Cerebellar nuclear complex (tissue), 1 donor: ENCODE measurements at places on chromosomes 6 and 20.

DNA sequence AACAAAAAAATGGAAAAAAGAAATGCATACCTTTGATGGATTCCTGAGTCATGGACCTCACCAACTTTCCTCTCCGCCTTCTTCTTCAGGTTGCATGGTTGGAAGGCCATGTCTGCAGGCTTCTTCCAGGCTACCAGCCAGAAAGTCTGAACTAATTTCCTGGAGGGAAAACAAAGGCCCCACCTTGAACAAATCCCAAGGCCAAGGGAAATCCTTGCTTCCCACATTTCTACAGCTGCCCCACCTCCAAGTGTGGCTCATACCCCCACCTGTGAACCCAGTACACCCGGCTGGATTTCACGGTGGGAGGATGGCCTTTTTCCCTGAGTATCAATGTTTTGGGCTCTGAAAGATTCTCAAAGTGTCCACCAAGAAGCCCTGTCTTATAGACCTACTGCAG is 22.4 kb downstream of the IL17A start:
- no peak for DNase-seq

GRCh38 chr20:3784216-3784853 is 2.2 kb downstream of the CENPB start:
- DNase-seq: no peak

GRCh38 chr6:37779902-37780628 is 39.5 kb upstream of the ZFAND3 start:
- DNase-seq: no peak

DNA sequence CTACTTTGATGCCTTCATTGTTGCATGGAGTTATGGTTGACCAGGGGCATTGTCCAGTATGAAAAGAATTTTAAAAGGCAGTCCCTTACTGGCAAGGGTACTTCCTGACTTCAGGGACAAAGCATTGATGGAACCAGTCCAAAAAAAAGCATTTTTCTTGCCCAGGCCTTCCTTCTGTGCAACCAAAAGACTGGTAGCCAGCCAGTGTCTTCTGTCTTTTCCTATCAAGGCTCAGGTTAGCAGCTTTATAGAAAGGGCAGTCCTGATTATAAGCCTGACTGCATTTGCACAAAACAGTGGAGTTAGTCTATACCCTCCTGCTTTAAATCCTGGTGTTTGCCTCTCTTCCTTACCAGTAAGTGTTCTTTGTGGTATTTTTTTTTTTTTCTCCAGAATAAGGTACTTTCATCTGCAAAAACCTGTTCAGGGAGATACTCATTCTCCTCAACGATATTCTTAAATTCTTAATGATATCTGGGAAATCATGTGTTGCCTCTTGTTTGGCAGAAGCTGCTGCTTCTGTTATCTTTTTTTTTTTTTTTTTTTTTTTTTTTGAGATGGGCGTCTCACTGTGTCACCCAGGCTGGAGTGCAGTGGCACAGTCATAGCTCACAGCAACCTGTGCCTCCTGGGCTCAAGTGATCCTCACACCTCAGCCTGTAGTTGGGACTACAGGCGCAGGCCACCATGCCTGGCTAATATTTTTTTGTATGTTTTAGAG is 33.9 kb downstream of the SCAF8 start:
- no peak for DNase-seq

DNA sequence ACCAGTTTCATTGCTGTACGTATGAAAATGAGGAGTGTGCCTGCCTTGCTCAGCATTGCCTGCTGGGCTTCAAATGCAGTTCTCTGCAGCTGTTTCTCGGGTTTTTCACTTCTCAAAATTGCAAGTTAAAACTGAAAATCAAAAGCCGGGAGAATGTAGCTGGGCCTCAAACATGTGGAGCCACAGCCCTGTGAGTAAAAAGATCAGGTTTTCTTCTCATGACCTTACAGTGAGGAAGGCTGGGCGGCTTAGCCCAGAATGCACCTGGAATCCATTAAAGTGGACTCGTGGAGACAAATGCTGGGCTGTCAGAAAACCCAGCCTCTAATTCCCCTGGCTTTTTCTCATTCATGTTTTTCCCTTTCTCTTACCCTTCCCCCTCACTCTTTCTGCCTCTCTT is 34.4 kb downstream of the DSE start:
- DNase-seq: no peak

- no peak for DNase-seq
Measured at GRCh38 chr20:7500231-7500663, 440.0 kb downstream of the HAO1 start.

- no peak for DNase-seq
Measured at GRCh38 chr6:154113392-154113791, 74.4 kb downstream of the OPRM1 start.

- no peak for DNase-seq
Measured at GRCh38 chr20:6466075-6466810, 301.2 kb upstream of the BMP2 start.

DNA sequence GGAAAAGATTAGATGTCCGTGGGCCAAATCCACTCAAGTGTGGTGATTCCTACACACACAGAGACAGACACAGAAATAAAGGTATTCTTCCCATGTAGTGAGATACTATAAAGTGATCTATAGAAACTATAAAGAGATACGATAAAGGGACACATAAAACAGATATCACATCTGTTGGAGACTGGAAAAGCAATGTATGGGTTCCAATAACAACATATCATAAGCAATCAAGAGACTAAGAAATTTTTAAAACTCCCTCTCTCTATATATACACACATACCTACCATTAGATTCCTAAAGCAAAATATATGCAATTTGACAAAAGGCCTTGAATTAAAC is 5.2 kb downstream of the PPP1R10 start:
- no peak for DNase-seq

- DNase-seq: no peak
Measured at GRCh38 chr6:13794184-13794583, 20.2 kb downstream of the MCUR1 start.

- DNase-seq: no peak
Measured at GRCh38 chr20:31719644-31720485, 2.8 kb downstream of the BCL2L1 start.

GRCh38 chr20:50111120-50111828 is 1.7 kb downstream of the UBE2V1 start:
- no peak for DNase-seq

GRCh38 chr20:37971561-37972127 is 61.6 kb downstream of the TTI1 start:
- DNase-seq: no peak

DNA sequence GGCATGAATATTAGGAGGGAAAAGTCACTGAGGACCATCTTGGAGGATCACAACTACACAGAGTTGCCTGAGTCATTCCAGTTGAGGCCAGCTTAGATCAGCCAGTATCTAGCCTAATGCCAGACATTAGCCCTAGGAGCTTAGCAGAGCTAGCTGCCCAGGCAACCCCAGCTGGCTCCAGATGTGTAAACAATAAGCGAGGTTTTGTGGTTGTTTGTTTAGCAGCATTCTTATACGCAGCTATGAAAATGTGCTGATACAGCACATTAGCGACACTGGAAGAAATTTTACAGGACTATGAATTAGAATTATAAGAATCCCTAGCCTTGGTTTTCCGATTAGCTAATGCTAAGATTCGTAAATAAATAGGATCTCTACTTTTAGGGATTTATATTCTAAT is 59.3 kb downstream of the BTBD3 start:
- no peak for DNase-seq

DNA sequence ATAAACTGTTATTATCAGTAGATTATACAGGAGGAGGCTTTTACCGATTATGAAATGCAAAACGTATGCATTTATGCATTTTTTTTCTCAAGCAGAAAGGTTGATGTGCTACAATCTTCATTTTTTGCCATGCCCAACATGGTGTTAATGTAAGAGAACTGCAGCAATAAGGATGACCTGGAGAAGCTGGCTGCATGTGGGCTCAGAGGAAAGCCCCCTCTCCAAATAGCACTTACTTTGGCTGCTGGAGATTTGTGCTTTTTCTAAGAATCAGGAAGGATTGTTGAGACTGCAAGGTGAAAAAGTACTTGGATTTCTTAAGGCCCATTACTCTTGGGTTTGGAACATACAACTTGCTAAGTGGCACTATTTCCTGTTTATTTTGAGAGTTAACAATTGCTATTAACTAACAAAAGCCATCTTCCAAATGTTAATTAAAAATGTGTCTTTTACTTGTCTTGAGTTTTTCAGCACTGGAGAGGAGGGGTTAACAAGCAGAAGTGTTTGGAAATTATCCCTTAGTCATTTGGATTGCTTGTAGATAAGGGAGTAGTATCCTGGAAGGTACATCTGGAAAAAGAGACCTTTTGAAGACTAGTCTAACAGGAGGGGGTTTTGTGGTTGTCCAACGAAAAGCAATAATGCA is 5.6 kb downstream of the SOX4 start:
- DNase-seq: no peak

DNA sequence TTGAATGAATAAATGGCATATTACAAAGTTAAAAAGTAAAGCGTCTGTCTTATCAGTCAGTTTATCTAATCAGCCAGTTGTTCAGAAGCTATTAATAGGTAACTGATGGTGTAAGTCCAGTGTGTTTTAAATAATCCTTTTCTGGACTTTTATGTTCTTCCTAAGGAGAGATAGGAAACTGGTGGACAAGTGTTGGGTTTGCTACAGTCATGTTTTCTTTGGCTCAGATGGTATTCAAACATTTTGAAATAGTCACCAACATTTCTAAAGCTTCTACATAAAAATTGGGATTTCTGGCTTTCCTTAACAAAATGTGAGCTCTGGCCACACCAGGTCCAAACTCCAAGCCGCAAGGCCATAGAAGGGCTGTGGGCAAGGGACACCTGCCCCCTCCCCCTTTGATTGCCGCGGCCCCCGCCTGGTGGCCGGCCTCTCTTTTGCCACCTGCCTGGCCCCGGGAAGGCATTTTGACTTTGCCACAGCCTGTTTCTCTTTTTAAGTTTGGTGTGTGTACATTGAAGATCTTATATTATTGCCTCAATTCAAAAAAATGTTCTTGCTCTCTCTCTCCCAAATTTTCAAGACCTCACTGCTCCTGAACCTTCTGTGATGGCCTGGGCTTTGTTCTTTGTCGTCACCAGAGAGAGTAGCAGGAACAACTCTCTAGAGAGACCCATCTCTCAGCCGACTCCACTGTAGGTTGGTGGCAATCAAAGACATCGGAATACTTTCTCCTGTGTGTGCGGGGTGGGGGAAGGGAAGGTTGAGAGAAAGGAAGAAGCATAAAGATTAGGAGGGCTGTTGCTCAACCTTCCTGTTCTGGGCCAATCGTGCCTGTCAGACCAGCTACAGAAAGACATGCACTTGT is 84.0 kb upstream of the ZNF217 start:
- DNase-seq: no peak

GRCh38 chr6:114061741-114062140 is 90.8 kb upstream of the HDAC2 start:
- no peak for DNase-seq

- DNase-seq: no peak
Measured at GRCh38 chr20:49549801-49550551, 18.0 kb downstream of the PTGIS start.

GRCh38 chr6:23077772-23078171 is 508.4 kb downstream of the HDGFL1 start:
- DNase-seq: no peak

DNA sequence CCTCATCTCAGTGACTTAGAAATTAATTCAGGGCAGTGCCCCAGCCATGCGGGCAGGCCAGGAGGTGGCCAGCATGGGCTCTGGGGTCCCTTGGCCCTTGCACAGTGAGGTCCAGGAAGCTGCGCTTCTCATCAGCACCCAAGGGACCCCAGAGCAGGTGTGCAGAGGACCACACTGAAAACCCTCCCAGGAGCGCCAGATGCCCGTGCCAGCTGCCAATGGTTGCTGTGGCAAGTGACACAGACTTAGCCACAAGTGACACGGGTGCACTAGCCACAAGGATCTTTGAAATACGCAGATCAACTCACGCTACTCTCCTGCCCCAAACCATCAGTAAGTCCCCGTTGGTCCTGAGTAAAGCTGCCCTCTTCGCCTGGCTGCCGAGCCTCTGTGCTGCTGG is 88.1 kb downstream of the ERMARD start:
- no peak for DNase-seq

DNA sequence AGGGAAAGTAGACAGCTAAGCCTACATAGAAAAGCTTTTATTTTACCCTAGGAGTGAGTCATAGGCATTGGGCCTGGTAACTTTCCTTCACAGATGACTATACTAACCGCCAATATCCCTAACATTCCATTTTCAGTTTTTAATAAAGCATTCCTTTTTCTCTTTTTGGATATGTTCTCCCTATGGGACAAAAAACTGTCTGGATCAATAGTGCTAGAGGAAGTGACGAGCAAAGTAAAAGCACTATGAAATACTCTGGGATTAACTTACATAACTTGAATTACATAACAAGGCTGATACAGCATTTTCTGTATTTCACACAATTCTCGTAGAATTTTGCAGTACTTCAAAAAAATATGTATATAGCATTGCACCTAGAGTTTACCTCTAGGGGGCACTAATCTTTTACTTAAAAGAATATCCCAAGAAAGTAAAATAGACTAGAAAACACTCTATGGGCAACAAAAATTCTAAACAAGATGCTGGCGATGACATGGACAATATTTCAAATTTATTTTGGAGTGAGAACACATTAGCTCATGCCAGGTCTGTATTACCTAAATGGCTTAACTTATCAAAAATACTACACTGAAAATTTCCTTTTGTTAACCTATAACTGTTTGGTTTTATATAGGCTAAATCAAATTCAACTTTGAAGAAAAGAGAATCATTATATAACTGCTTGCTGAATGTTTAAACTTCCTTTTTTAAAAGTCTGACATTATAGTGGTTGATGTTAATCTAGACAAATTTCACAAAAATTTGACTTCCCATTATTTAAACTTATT is 66.3 kb upstream of the DST start:
- DNase-seq: no peak

DNA sequence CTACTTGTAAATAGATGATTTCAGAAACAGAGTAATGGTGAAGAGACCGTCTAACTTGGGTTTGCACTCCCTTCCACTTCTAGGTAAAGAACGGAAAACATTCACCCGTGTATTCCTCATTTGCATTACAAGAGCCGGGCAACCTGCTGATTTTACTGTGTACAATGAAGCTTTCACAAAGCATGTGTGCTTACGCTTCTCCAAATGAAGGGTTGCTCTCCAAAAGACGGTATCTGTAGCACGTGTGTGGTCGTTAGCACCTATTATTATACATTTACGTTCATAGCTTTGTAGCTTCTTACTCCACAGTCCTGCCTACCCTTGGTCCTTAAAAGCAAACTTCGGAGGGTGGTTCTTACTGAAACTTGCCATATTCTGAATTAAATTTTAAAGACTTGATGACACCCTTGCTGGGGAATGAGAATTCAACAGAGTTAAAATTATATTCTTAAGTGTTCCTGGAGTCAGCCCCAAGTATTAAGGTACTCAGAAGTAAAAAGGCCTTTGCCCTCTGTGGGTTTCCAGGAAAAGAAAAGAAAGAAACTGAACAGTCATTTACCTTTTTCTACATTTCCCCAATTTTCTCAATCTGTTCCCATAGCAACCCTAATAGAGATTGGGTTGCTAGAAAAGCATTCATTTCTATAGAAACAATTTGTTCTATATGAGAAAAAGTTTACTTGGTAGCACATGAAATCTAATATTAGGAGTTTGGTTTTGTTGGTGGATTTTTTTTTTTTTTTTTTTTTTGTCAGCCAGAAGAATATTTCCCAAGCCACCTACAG is 61.9 kb upstream of the KCNG1 start:
- no peak for DNase-seq

GRCh38 chr6:22809370-22809769 is 240.0 kb downstream of the HDGFL1 start:
- no peak for DNase-seq

GRCh38 chr20:11979306-11979990 is 61.8 kb downstream of the BTBD3 start:
- no peak for DNase-seq
